NCI-H1417 treated with DMSO at 0.1 percent for 48 hours (cell line): ENCODE measurements at places on chromosomes 5 and 9.

DNA sequence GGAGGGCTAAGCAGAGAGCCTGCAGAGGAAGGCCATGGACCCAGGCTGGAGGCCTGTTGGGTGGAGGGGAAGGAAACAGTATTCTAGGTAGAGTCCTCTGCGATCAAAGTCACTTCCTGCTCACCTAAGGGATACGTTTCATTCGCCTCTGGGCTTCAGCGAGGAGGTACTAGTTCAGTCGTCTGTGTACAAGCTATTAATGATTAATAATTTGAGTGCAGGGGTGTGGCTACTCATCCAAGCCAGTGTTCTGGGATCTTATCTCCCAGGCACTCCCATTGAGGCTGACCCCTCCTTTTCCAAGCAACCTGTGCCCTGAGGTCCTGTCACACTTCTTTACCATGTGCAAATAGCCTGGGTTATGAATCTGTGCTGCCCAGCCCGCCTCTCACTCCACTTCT lies 25.2 kb downstream of the RALGPS1 start:
- DNase-seq = no peak

GRCh38 chr5:142795251-142795650 lies 25.1 kb downstream of the ARHGAP26 start:
- no peak for DNase-seq

GRCh38 chr5:113390224-113390623 lies 44.6 kb downstream of the TSSK1B start:
- DNase-seq = no peak

- DNase-seq = no peak
Observed at GRCh38 chr9:91770229-91770628, 179.8 kb downstream of the ROR2 start.

GRCh38 chr5:119385136-119385535 lies 29.3 kb downstream of the TNFAIP8 start:
- no peak for DNase-seq

- DNase-seq = no peak
Observed at GRCh38 chr5:60229691-60230185, 336.2 kb upstream of the PDE4D start.

DNA sequence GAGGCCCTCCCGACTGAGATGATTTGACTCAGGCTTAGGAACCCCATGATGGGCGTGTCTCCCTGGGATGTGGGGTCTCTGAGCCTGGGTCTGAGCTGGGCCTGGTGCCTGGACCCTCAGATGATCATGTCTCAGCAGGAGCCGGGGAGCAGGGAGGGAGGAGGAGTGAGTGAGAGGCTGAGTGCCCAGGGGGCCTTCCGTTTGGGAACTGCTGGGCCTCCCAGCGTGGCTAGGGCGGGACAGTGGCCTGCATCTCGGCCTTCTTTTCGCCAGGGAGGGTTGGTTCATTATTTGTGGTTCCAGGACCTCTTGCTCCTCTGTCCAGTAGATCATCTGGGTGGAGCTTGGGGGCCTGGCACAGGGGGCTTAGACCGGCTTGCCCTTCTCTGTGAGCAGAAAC lies 5.6 kb downstream of the PRRX2 start:
- no peak for DNase-seq

- DNase-seq = no peak
Observed at GRCh38 chr5:56356121-56356835, 123.1 kb upstream of the ANKRD55 start.

DNA sequence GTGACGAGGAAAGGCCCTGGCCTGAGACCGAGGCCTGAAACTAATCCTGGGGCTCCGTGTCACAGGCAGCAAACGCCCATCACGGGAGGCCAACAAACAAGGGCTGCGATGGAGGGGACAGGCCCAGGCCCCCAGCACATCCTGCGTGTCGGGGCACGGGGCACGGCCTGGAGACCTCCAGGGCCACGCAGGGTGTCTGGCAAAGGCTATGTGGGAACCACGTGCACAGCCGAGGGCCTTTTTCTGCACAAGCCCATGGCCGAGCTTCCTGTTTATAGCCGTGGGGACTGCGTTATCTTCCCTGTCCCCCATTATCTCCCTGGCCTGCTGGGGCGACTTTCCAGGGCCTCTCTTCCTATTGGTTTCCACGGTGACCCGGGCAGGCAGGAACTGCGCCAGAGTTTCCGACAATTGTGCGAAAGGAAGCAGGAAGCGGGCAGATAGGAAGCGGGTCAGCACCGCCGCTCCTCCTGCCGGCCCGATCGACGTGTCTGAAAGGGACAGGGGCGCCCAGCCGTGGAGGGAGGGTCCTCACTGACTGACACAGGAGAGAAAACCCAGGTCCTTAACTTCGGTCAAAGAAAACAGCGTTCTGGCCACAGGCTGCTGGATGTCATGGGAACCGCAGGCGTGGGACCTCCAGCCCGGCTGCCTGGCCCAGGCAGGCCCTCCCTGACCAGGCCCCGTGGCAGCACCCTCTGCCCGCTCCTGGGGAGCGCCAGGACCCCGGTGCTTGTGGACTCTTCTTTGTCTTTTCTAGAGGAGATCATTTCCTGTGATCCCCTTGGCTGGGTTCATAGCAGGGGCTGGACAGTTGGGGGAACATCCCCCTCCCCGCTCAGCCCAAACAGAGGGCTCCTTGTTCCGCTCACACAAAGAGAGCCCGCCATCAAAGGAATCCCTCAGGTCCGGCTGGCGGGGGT lies 29.1 kb upstream of the SEC16A start:
- no peak for DNase-seq

- DNase-seq = no peak
Observed at GRCh38 chr9:15641291-15641690, 88.4 kb downstream of the CCDC171 start.

DNA sequence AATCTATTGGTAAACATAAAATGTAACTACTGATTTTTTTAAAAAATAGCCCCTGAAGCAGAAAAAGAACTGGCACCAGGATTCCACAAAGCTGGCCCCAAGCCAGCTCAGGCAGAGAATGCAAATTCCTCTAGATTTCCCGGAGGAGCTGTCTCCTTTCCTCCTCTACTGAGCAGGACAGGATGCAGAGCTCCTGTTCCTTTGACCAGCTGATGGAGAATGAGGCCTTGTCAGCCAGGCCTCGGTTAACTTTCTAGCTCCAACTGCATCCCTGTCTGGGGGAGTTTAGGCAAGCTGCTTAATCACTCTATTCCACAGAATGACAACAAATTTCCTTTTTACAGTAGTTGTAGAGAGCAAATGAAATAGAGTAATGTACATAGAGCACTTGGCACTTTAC lies 155.5 kb downstream of the GNAQ start:
- DNase-seq = no peak

DNA sequence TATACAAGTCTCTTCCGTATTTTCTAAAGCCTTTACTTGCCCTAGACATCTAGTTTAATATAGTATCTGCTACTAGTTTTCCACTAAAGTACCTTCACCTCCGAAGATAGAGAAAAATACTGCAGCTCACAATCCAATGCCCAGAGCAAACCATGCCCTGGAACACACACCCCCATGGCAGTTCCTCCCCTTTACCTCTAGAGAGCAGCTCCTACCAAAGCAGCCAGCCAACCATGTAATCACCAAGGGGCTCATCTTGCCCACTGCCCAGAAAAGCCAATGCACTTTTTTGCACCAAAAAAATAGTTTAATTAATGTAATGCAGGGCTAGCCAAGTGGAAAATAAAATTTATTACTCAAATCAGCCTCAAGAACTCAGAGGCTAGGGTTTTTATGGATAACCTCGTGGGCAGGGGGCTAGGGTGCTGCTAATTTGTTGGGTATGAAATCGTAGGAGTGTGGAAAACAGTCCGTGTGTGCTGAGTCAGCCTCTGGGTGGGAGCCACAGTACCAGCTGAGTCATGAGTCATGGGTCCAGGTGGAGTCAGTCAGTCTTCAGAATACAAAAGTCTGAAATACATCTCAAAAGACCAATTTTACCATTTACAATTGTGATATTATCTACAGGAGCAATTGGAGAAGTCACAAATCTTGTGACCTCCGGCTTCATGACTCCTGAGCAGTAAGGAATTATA lies 120.1 kb upstream of the ACO1 start:
- no peak for DNase-seq

GRCh38 chr9:16985559-16986348 lies 115.3 kb upstream of the BNC2 start:
- DNase-seq = no peak

- no peak for DNase-seq
Observed at GRCh38 chr5:78221964-78222451, 72.5 kb downstream of the AP3B1 start.

DNA sequence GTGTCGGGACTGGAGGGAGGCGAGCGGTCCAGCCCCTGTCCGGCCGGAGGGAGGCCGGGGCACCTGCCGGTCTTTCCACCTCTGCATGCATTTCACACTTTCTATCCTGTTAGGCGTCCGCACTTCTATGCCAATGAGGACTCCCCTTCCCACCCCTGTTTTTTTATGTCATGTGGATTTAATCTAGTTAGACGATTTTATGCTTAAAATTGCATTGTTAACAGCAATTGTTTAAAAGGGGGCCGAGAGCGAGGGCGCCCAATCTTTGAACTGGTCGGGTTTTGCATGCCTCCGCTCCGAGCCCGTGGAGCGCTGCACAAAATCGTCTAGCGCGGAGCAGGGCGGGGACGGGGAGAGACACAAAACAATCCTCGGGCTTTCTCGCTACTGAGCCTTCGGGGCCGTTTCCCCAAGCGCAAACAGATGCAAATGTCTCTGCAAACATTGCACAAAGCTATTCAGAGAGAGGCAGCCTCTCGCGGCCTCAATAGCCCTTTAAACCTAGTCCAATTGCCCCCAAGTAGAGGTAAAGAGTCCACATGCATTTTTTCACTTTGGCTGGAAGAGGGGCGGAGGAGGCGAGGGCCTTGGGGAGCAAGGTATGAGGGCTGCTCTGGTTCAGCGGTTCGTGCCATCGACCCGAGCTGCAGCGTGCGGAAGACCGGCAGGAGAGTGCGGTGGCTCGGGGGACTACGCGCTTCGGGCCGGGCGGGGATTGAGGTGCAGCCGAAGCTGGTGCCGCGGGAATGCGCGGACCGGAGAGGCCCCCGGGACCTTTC lies 37.5 kb upstream of the TIFAB start:
- no peak for DNase-seq

DNA sequence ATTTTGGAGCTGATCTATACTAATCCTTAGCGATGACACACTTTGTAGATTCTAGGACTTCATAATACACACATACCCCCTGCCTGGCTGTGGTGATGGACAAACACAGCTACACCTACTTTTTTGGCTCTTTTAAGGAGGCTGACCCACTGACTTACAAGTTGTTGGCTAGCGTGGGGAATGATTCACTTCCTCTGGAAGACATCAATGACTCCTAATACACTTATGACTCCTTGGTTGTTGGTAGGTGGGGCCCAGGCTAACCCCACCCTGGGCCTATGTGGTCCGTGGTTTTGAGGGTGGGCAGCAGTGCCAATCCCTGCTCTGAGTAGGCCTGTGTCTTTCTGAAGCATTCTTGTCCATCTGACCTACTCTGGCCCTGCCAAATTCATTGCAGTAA lies 144.4 kb downstream of the SLC12A2 start:
- no peak for DNase-seq

GRCh38 chr5:149141957-149142851 lies 911 bp downstream of the ABLIM3 start:
- DNase-seq = no peak

- no peak for DNase-seq
Observed at GRCh38 chr9:21994556-21995005, at the start of gene CDKN2B-AS1. TSS of gene CDKN2B-AS1 (plus strand) at chr9:21994791.

GRCh38 chr9:114081441-114082016 lies 3.4 kb upstream of the AMBP start:
- DNase-seq = no peak

DNA sequence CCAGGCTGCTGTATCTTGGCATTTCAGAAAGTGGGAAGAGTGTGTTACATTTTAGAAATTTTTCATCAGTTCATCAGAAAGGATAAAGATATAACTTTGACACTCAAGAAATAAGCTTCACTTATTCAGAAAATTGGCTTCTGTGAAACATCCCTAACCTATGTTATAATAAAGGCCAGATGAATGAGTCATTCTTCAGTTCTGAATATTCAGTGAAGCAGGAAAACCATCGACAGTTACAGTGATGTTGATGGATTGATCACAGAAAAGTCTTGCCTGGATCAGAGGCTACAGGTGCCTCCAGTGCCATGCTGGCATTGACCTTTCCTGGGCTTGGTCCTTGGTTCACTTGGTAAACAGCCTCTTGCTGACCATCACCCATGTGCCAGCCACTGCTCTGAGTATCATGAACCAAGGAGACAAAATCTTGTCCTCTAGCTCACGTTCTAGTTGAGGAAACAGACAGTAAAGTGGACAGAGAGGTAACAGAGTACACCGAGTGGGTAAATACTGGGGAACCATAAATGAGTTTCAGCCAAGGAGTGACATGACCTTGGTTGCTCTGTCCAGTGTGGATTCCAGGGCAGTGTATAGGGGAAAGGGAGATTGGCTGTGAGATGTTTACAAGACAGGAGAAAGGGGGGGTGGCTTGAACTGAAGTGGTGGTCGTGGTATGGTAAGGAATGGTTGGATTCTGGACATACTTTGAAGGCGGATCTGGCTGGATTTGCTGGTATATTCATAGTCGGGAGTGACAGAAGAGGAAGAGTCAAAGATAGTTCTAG lies 98.6 kb downstream of the AMBP start:
- DNase-seq = no peak

GRCh38 chr5:90740244-90740799 lies 181.7 kb downstream of the ADGRV1 start:
- DNase-seq = no peak

- no peak for DNase-seq
Observed at GRCh38 chr9:33858423-33858822, 41.5 kb downstream of the UBE2R2 start.

- no peak for DNase-seq
Observed at GRCh38 chr5:112533362-112533761, 114.3 kb upstream of the EPB41L4A start.

- no peak for DNase-seq
Observed at GRCh38 chr5:111676926-111677415, 80.0 kb downstream of the NREP start.

GRCh38 chr5:29208024-29208423 lies 1985.5 kb upstream of the CDH6 start:
- no peak for DNase-seq

GRCh38 chr5:179134511-179134910 lies 74.3 kb downstream of the ZNF354C start:
- no peak for DNase-seq

DNA sequence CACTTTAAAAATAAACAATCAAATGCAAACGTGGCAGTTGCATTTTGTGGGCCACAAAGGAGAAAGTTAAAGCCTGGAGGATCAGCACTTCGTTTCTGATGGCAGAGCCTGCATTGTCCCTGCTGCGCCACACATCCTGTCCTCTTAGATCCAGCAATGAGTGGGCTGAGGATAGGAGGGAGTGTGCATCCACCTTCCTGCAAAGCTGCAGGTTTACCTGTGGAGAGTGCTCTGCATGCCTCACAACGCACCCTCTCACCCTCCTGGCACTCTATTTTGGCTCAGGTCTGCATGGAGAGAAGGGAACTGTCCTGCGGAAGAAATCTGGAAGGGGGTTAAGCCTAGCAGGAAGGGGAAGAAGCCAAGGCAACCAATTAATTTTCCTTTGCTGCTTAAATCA lies 212.2 kb upstream of the SLC24A2 start:
- DNase-seq = no peak

GRCh38 chr9:36576866-36577265 lies 4.2 kb downstream of the MELK start:
- no peak for DNase-seq

GRCh38 chr5:159972538-159973362 lies 36.2 kb upstream of the TTC1 start:
- DNase-seq = no peak
